ENCODE measurements at places on chromosomes 7 and 10.

- DNase-seq: no peak
These were observed 643.1 kb downstream of the PARD3 start for GRCh38 chr10:34171957-34172527.

- DNase-seq: no peak
These were observed 657.7 kb upstream of the MBL2 start for GRCh38 chr10:53430127-53430891.

DNA sequence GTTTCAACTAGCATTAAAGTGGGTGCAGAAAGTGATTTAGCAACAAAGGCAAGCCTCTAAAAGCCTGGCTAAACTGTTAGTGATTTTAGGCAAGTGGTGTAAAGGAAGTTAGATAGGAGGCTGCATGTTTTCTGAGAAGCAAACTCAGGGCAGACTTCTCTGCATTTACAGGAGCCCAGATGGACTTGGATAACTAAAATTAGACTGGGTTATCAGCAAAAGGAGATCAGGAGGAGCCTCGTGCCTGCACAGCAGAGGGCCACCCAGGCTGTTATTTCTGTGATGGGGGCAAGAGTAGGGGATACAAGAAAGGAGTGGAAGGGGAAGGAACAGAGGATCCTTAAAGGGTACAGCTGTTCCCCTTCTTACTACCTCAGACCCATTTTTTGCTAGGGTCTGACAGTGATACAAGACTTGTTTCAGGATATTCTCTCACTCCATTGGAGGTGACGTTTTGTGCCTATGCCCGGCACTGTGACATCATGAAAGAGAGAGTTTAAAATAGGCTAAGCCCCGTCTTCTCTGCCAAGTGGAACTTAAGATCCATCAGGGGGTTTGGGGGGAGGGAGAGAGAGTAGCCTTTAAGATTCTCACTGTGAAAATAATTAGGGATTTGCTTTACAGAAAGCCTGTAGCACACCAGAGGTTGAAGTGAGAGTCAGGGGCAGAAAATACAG, 49.6 kb upstream of the PDCD4 start:
- no peak for DNase-seq

- DNase-seq: no peak
These were observed 83.6 kb downstream of the LRRN3 start for GRCh38 chr7:111174510-111174909.

- no peak for DNase-seq
These were observed 184.3 kb upstream of the CTBP2 start for GRCh38 chr10:125344573-125345171.

- DNase-seq: peak; percentile 50
These were observed 141.1 kb upstream of the WDR11 start for GRCh38 chr10:120710076-120710475.

DNA sequence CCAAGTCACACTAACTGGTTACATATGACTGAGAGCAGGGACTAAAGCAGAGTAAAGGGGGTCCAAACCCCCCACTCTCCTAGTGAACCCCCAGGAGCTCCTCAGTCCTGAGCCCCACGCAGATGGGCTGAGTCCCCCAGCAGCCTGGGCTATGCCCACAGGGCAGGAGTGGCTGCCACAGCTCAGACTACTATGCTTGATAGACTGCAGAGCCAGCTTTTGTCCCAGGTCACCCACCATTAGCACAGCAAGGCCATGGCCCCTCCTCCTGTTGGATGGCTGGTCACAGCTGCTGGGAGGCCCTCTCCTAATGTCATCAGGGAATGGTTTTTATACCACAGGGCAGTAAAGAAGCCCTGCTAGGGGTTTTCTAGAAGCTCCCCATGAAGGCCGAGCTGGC, 46.3 kb upstream of the FGFR2 start:
- no peak for DNase-seq

GRCh38 chr10:29356931-29357330, 68.1 kb downstream of the LYZL1 start:
- no peak for DNase-seq

DNA sequence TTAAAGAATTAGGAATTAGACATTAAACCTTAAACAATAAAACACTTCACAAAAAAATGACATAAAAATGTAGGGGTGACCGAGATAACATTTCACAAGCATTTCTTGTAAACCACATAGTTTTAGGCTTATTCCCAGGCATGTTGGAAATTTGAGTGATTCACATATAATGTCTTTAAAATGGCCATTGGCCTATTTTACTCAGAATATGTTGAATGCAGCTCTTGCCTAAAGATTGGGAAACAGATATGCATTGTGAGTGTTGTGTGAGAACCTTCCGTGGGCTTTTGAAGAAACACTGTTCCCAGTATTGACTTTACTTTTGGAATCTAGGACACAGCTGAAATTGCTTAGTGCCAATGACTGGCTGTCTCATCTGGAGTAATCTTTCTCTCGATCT, 79.6 kb downstream of the ARL5B start:
- DNase-seq: no peak

GRCh38 chr10:19785366-19785765, 30.9 kb upstream of the PLXDC2 start:
- DNase-seq: no peak

DNA sequence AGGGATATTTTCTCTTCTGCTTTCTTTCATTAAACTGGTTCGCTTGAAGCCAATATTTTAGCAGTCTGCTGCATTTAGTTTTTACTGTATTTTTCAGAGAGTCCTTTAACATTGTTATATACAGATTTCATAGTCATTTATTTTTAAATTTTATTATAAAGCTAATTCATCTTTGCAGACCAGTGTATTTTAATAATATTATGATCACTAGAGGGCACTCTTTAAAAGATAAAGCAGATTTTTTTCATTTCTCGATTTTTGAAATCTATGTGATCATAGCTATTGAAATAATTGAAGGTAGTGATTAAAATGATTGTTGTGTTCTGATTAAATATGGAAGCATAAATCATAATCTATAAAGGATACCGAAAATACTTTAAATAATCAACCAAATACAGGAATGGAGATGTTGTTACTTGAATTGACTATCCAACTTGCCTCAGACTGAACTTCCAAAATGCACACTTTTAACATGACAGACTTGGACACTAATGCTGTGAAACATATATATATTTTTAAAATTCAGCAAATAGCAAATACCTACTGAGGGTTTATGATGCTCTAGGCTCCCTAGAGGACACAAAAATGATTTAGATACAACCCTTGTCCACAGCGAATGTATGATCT, 35.2 kb downstream of the ST7 start:
- peak; percentile 22 for DNase-seq

DNA sequence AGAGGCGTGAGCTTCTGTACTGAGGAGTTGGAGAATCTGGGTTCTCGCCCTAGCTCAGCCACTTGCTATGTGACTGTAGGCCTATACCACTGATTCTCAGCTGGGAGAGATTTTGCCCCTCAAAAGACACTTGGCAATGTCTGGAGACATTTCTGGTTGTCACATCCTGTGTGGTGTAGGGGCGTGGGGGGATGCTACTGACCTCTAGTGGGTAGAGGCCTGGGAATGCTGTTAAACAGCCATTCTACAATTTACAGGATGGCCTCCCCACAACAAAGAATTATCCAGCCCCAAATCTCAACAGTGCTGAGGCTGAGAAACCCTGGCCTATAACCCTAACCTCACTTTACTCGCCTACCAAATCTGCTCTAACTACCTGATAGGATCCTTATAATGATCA, 58.8 kb upstream of the GAD2 start:
- no peak for DNase-seq

DNA sequence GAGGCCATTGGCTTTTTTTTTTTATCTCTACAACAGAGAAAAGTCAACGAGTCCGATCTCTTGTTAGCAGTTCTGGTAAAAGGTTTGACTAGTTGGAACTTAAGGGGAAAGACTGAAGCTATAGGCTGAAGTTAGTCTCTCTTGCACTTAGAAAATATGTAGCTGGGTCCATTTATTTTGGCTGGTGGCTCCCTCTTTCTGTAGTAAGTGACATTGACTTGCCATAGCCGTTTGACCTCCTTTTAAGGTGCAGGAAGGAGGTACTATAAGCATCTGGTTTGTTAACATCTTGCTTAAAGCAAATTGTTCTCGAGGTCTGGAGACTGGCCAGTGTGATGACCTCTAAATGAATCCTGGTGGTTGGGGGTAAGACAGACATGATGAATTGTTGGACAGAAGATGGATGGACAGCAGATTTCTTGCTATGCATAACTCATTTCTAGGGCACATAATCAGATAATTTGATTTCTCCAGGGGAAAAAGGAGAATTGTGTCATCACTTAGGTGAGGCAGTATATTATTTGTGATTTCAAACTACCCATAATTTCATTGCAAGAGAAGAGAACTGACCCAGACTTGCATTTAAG, 356.3 kb upstream of the GALNT17 start:
- no peak for DNase-seq

DNA sequence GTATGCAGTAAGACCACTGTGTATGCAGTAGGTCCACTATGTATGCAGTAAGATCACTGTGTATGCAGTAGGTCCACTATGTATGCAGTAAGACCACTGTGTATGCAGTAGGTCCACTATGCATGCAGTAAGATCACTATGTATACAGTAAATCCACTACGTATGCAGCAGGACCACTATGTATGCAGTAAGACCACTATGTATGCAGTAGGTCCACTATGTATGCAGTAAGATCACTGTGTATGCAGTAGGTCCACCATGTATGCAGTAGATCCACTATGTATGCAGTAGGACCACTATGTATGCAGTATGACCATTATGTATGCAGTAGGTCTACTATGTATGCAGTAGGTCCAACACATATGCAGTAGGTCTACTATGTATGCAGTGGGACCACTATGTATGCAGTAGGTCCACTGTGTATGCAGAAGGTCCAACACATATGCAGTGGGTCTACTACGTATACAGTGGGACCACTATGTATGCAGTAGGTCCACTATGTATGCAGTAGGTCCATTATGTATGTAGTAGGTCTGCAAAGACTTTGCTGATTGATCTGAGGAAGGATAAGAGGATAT, 313.6 kb downstream of the ADARB2 start:
- no peak for DNase-seq

DNA sequence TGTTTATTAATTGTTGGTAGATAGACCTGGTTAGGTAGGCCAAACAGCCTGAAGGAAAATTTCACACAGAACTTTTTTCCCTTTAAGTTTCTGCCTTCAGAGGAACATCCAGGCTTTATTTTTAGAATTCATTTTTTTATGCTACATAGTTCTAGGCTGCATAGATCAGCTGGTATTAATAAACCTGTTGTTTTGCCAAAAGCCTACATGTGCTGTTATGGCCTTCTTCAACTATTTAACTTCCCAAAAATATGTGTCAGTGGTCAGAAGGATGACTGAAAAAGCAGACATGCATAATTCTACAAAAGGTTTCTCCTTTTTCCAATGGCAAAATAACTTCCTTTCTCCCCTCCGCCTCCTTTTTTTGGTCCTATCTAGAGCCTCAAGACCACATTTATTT, 303.0 kb upstream of the DKK1 start:
- no peak for DNase-seq

DNA sequence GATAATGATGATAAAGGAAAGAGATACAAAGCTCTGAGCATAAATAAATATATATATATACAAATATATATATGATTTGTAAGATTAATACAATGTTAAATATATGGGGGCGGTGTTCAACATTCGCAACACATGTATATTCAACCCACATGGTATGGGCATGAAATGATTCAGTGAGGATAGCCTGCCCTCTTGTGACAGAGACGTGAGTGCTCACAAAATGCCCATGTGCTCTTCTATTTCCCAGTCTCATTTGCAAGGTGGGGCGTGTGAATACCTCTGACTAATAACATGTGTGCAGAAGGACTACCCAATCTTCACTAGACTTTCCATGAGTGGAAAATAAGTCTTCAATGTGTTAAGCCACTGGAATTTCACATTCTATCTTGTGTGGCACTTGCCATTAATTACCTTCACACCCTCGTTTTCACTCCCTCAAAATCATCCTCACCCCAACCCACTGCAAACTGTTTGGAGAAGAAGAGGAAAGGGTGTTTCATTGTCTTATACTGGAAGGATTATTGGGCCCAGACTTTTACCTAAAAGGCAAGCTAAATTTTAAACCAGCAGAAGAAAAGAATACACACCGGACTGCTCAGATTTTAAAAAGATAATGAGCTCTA, 26.9 kb downstream of the ASAH2 start:
- peak; percentile 63 for DNase-seq

- DNase-seq: no peak
These were observed 184.2 kb upstream of the TMEM196 start for GRCh38 chr7:19957664-19958063.

Data from inflammatory macrophage (primary cell).